Kidney capillary endothelial cell (primary cell): ENCODE measurements at places on chromosomes 16 and 17.

- no peak for DNase-seq
Measured at GRCh38 chr17:81310949-81311550, 15.9 kb upstream of the SLC38A10 start.

- no peak for DNase-seq
Measured at GRCh38 chr17:42027590-42027889, 7.7 kb downstream of the NKIRAS2 start.

DNA sequence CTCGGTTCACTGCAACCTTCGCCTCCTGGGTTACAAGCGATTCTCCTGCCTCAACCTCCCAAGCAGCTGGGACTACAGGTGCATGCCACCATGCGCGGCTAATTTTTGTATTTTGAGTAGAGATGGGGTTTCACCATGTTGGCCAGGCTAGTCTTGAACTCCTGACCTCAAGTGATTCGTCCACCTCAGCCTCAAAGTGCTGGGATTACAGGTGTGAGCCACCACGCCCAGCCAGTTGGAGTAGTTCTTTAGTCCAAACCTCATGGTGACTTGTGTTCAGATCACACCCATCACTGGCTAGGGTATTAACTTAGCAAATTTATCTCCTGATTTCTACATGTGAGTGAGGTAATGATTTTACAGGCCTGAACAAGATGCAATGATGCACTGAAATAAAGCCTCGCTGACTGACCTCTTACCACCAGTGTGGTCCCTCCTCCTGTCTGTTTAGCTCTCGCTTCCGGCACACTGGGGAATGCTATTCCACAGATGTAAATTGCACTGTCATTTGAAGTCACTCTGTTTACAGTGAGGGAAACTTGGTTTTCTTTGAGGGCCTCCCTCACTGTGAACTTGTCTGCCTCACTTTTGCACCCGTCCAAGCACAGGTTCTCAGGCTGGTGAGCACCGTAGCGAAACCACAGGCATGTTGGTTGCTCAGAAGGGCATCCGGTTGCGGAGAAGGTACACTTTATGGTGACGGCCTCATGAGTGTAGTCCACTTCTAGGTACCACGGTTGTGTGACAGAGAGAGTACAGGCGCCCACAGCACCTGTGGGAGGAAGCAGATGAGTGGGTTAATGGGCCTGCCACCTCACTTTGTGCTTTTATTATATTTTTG, 5.5 kb downstream of the IGSF6 start:
- DNase-seq = no peak

DNA sequence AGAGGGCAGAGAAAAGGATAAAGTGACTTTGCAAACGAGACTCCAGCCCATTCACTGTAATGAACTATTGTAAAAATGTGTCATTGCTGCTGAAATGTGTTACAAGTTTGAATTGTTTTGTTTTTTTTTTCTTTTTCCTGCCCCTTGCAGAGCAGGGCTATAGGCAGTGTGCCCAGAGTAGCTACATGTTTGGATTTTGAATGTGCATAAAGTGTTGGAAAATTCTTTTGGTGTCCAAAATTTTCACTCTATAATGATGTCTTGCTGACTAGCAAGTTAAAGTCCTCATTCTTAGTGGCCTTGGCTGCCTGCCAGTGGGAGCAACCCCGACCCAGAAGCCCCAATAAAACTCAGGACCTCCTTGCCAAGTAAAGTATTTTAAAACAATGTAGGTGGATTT, 66.5 kb downstream of the IGF2BP1 start:
- DNase-seq = no peak

- no peak for DNase-seq
Measured at GRCh38 chr17:32341141-32341856, 674 bp downstream of the C17orf75 start.

- DNase-seq = no peak
Measured at GRCh38 chr17:14776791-14777190, 475.9 kb downstream of the HS3ST3B1 start.

- no peak for DNase-seq
Measured at GRCh38 chr17:2366747-2367494, 29.6 kb downstream of the SGSM2 start.

DNA sequence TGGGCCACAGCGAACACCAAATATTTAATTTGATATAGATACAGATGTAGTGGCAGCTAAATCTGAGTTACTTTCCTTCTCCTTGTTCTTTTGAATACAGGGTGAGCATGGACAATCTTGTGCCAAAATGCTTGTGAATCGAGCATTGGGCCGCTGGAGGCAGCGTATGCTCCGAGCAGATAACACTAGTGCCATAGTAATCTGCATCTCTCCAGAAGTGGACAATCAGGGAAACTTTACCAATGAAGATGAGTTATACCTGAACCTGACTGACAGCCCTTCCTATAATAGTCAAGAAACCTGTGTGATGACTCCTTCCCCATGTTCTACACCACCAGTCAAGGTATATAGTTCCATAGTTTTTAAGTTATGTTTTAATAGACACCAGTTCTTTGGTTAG, 21.2 kb upstream of the BCAS3 start:
- no peak for DNase-seq

DNA sequence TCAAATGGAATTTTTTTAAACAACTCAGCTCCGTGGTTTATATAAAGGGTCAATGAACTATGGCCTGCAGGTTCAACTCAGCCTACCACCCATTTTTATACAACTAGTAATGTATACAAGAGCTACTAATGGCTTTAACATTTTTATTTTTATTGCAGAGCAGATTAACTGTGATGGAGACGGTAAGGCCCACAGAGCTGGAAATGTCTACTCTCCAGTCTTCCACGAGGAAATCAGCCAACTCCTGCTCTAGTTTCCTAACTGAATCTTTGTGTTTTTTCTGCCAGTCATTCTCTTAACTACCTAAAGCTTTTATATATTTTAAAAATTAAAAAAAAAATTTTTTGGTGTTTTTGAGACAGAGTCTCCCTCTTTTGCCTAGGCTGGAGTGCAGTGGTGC, 385.1 kb upstream of the MAF start:
- DNase-seq = no peak

GRCh38 chr16:54373534-54374520, 87.2 kb upstream of the IRX3 start:
- DNase-seq = peak; percentile 50

GRCh38 chr16:30357715-30358576, 2.8 kb upstream of the CD2BP2 start:
- DNase-seq = no peak

GRCh38 chr17:1779571-1780131, 17.8 kb downstream of the SERPINF1 start:
- no peak for DNase-seq

DNA sequence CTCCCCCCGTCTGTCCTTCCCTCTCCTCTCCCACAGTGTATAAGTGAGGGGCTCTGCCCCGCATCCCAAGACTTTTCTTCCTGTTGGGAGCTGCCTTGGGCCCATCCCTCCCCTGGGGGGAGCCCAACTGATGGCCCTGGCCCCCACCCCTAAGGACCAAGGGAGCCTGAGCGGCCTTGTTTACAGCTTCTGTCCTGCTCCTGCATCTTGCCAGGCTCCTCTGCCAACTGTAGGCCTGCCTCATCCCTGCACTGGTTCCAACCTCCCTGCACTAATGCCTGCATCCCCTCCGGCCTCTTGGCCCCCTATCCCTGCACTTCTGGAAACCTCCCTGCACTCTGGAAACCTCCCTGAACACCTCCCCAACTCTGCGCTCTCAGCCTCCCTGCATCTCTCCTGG, 1.4 kb upstream of the PAGR1 start:
- DNase-seq = no peak

- DNase-seq = no peak
Measured at GRCh38 chr17:69724238-69724637, 309.7 kb downstream of the MAP2K6 start.

DNA sequence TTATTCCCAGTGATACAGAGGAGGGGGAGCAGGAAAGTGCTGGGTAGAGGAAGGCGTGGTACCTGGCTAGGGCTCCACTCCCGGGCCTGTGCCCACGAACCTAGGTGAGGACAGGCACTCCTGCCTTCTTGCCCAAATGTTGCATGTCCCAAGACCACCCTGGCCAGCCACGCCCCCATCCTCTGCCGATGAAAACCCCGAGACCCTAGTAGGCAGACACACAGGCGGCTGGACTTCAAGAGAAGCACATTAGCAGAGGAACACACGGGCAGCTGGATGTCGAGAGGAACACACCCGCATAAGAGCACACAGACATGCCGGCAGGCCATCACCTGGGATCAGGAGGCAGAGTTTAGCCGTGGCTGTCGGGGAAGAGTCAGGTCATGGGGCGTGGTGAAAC, 1386.5 kb upstream of the GOT2 start:
- no peak for DNase-seq

GRCh38 chr17:31068291-31068690, 26.5 kb upstream of the NF1 start:
- peak; percentile 71 for DNase-seq

DNA sequence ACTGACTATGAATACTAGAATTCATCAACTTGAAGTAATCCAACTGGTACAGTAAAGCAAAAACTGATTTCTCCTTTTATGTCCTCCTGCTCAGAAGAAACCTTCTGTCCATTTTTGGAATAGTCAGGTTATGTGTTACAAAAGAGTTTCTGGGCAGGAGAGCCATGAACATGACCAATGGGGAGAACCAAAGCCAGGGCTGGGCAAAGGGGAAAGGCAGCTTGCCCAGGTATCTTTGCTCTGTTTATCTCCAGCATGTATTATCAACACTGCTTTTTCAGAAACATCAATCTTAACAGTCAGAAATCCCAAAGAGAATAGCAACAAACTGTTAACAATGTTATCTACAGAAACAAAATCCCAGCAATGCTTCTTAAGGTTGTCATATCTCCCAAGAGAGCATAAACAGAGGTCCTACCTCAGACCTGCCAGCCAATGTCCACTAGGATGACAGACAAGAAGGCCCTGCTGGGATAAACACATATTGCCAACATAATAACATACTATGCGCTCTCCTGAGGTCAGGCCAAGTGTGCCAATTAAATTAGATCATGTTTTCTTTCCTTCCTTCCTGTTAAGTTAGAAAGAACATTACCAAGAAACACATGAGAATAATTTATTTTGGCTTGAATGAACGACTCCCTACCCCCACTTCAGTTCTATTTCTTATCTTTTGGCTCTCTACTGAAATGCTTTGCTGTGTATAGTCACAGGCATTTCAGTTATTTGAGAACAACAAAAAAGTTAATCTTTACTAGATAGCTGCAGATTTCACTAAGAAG, 28.0 kb downstream of the BLMH start:
- no peak for DNase-seq

- DNase-seq = no peak
Measured at GRCh38 chr17:49716668-49717364, 9.1 kb upstream of the SLC35B1 start.

DNA sequence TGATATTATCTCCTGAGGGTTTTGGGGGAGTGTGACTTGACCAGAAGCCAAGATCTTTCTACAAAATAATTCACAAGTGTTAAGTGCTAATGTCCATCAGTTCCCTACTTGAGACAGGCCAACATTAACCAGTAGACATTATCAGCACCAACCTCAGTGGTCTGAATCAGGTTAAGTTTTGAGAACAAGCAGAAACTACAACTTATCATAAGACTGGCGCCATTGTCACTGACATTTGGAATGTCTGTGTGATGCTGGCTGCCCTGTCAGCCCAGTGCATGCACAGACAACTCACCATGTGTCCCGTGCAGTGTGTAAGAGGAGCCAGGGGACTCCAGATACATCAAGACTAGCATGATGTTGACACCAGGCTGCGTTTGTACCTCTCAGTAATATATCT, 76.8 kb downstream of the CCDC182 start:
- DNase-seq = no peak

DNA sequence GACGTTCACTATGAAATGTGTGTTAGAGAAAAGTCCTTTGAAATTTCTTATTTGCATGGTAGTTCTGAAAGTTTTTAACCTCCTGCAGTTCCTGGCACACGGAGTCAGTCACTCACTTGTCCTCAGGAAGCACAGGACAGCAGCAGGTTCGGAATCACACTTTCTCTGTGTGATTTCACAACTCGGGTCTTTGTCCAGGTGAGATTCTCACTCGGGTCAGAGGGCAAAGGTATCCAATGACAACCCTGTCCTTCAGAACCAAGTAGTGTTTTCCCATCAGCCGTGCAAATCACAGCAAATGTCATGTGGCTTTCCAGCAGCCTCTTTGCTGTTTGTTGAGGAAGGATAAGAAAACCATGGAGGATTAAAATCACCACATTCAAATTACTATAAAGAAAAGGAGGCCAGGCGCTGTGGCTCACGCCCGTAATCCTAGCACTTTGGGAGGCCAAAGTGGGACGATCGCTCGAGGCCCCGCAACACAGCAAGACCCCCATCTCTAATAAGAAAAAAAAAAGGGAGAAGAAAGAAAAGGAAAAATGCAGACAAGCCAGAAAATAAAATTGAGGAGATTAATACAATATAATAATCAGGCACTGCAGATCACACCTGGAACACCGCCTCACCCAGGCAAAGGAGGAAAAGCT, 22.0 kb downstream of the ADCY9 start:
- DNase-seq = no peak

GRCh38 chr16:77885571-77886295, 97.4 kb downstream of the VAT1L start:
- no peak for DNase-seq

DNA sequence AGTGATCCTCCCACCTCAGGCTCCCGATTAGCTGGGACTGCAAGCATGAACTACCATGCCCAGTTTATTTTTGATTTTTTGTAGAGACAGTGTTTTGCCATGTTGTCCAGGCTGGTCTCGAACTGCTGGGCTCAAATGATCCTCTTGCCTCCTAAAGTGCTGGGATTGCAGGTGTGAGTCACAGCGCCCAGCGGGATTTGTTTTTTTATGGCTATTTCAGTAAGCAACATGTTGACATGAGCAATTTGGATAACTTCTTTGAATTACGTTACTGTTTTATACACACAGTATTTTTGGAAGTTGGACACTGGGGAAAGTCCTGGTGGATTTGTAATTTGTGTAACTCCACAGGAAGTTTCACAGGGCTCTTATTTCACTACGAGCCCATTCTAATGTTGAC, 18.5 kb upstream of the RHOT1 start:
- DNase-seq = no peak

DNA sequence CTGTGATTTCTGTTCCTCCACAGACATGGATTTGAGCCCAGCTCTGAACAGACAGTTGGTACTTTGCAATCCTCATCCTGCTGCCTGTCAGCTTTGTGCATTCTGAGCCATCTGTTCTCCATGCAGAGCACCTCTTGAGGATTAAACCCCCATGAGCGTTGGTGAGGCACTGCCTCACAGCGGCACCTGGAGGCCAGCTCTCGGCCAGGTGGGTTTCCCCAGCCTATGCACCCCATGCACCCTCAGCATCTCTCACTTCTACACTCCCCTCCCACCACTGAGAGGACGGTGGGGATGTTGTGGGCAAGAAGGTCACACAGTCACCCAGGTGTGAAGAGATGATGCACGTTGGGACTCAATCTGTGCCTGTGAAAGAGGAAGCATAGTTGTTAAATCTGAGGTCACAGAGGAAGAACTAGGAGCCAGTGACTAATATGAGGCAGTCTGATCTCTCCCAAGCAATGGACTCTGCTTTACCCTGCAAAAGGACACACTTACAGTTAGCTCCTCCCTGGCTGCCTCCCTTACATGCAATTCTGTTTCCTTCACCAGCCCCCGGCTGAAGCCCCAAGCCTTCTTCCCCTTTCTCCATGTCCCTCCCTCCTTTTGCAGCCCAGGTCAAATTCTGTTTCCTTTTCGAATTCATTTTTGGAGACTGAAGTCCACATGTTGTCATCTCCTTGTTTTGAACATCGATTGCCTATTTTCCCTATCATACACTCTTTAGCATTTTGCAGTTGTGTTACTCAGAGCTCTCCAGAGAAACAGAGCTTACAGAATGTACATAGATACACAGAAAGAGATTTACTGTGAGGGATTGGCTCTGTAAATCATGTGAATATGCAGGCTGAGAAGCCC, 58.5 kb downstream of the HS3ST3B1 start:
- DNase-seq = no peak
